ENCODE measurements at places on chromosomes 1 and 21.

DNA sequence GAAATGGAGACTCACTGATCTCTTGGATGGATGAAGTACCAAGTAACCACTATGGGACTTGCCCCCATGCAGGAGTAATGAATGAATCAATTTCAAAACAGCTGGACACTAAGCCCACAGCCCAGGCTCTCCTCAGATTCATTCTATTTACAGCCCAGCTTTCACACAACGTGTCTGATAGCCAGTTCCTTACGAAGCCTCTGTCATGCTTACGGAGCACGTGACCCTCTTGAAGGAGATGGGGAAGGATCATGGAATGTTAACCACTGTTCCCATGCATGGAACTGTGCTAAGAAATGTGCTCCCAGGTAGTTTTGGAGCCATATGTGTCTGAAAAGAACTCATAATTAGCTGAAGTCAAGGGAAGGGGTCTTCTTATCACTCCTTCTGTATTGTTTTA lies 124.1 kb downstream of the KIF26B start:
- DNase-seq, result no peak

GRCh38 chr1:182087304-182087703 lies 25.8 kb upstream of the ZNF648 start:
- DNase-seq, result no peak

GRCh38 chr1:16386454-16387113 lies 19.5 kb downstream of the SZRD1 start:
- DNase-seq, result peak; percentile 60

GRCh38 chr1:100597784-100598183 lies 59.8 kb downstream of the GPR88 start:
- DNase-seq, result no peak

- peak; percentile 45 for DNase-seq
Observed at GRCh38 chr1:162709870-162710269, 77.6 kb downstream of the DDR2 start.

DNA sequence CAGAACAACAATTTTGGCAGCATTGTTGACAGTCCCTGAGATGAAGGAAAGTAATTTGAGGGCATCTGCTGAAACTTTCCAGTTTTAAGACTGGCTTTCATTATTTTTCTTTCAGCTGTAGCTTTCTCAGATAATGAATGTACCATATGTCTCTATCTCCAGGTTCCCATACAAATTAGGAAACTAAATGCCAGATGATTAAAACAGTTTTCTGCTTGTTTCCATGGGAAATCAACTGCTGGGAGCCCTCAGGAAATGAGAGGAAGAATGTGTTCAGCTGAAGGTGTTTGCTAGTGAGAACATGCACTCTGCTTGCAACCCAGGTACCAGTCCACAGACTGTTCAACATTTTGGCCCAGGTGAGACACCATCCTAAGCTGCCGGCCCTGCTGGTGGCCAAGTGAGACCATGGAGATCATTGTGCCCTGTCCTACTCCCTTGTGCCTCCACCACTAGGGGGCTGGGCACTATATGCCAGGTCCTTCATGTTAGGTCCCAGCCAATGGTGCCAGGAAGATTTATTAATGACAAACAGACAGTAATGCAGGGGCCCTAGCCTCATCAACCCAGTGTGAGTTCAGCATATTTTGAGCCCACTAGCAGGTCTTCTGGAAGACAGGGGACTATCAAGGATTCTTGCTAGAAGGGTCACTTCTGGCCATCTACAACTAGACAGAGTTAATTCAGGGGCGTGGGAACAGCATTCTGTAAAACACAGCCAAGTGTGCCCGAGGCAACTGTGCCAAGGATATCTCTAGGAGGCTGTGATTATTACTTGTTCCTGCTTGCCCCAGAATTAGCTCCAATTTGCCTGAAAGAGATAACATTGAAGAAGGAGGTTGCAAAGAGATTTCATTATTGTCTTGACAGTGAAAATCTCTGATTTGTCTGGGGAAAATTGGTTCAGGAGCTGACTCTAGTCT lies 17.0 kb upstream of the LRRC8C start:
- no peak for DNase-seq

DNA sequence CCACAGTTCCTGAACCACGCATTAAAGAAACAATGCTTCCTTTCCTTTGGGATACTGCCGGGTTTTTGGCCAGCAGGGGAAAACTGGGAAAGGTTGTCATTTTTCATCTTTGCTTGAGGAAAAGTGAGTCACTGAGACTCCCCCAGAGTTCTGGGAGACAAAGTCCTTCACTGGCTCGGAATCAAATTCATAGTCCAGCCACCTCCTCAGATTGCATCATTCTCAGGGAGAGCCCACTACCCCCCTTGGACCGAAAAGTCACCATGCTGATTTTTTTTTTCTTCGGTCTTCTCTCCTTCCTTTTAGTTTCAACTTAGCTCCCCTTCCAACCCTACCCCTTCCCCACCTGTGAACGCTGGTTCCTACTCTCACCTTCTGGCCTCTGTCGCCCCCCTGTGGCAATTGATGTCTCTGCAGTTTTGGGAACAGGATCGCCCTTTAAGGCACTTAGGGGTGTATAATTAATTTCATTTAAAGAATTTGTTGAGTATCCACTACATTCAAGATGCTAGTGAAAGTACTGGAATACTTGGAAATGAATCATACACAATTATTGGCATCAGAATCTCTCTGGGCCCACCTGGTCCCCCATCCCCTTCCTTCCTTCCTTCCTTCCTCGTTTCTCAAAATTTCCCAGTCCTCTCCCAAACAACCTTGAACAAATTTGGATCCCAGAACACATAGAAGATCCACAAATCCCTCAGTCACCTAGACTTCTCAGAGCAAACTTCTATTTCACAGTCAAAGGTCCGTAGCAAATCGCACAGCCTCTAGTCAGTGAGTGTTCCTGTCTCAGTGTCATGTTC lies 6.9 kb downstream of the ACKR1 start:
- DNase-seq, result peak; percentile 18

GRCh38 chr1:224203243-224204016 lies 20.4 kb downstream of the DEGS1 start:
- DNase-seq, result peak; percentile 56

DNA sequence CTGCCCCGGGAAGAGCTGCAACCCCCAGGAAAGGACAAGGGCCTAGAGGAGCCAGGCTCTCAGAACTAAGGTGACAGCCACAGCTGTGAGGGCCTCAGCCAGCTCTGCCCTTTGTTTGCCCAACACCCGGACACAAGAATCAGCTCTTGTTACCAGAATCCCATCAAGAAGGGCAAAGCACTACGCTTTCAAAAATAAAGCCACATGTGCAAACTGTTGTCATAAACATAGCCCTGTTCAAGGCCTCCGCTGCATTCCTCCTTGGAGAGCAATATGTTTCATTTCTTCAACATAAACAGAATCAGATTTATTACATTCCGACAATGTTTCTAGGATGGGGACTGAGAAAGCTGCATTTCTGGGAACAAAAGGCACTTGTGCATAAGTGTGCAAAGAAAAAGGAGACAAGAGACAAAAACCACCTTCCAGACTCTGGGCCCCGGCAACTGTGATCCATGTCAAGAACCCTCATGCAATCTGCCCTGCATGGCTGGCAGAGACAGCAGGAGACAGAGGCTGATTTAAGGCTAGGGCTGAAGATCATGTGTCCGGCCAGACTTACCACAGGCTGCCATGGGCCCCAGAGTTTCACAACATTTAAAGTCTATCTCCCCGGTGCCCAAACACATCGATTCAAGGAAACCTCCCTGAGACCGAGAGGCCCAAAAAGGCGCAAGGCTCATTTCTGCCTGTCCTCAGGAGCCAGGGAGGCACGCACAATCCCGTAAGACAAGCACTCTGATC lies 71.0 kb downstream of the SSBP3 start:
- DNase-seq, result peak; percentile 69
